ENCODE measurements at places on chromosomes 3 and 15.

DNA sequence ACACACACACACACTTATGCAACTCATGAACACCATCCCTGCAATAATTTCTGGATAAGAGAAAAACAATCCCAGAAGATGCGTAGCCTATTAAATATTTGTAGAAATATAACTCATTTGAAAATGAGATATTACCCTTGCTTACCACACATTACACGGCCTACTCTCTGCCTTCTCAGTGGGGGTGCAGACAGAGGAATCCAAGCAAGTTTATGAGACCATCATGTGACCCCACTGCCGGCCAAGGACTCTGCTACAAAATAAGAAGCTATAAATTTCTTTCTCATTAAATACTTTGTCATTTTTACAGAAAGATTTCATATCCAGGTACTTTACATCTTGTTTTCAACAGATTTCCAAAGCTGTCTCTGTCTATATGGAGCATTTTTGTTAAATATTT lies 286.3 kb downstream of the ZNF385D start:
- no peak for DNase-seq

GRCh38 chr3:183922421-183922820 lies 37.7 kb upstream of the PARL start:
- no peak for DNase-seq

- DNase-seq: no peak
Measured at GRCh38 chr3:159305017-159305416, 503.2 kb downstream of the MFSD1 start.

- DNase-seq: no peak
Measured at GRCh38 chr3:113240841-113241240, 29.5 kb downstream of the BOC start.

GRCh38 chr3:10517627-10518026 lies 12.2 kb upstream of the ATP2B2 start:
- no peak for DNase-seq

GRCh38 chr3:72137865-72138861 lies 353.2 kb upstream of the PROK2 start:
- no peak for DNase-seq

DNA sequence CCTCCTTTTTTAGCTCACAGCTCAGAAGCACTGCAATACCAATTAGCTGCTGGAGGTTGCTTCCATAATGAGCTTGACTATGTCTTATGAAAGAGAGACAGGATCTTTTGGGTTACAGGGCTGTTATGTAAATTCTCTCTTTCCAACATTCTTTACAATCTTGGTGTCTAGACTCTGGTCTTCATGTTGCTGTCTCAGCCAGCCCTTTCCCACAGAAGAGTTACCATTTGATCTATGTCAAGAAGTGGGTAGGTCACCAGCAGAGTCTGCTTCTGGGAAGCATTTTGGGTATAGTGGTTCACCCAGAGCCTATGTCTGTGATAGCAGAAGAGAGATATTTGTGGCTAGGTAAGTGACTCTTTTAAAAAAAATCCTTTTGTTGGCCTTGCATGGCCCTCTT lies 234.5 kb downstream of the SATB1 start:
- no peak for DNase-seq

- DNase-seq: no peak
Measured at GRCh38 chr3:136772709-136773108, 20.5 kb upstream of the STAG1 start.

- DNase-seq: no peak
Measured at GRCh38 chr15:82750831-82751180, 41.1 kb upstream of the AP3B2 start.

GRCh38 chr3:195790901-195791300 lies 20.8 kb downstream of the MUC4 start:
- DNase-seq: no peak

- DNase-seq: no peak
Measured at GRCh38 chr3:56621681-56622080, 61.4 kb downstream of the TASOR start.

DNA sequence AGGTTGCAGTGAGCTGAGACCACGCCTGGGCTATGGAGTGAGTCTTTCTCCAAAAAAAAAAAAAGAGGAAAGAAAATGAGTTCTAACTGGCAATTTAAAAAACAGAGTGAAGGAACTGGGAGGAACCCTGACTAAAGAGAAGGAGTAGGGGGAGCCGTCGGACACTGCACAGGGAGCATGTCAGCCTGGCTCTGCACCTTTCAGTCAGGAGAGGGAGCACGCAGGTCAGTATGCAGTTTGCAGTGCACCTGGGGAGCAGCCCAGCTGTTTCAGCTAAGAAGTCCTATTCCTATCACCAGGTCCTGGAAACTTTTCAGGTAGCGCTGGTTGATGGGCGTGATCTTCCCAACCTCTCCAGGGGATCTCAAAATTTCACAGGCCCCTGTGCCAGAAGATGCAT lies 14.9 kb upstream of the ZXDC start:
- no peak for DNase-seq

GRCh38 chr3:100463002-100463401 lies 29.4 kb upstream of the TMEM45A start:
- DNase-seq: no peak

GRCh38 chr15:85036716-85037115 lies 55.1 kb downstream of the PDE8A start:
- DNase-seq: no peak

- DNase-seq: no peak
Measured at GRCh38 chr3:66229931-66230330, 9.1 kb downstream of the SLC25A26 start.

- no peak for DNase-seq
Measured at GRCh38 chr3:152287898-152288576, 19.3 kb downstream of the MBNL1 start.

DNA sequence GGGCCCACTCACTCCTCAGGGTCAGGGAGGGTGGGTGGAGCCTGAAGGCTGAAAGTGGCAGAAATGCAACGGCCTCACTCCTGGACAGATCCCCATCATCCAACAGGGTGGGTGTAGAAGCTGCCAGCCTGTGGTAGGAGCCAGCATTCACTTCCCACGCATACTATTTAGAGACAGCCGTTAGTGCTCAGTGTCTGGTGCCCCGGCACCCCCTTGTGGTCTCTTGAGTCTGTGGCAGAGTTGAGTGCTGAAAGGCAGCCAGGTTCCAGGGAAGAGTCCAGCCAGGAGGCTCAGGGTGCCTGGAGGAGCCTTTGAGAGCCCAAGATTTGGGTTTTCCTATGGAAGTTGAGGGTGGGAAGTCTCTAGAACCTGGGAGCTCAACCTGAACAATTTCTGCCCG lies 2.1 kb upstream of the GNAT1 start:
- DNase-seq: no peak

DNA sequence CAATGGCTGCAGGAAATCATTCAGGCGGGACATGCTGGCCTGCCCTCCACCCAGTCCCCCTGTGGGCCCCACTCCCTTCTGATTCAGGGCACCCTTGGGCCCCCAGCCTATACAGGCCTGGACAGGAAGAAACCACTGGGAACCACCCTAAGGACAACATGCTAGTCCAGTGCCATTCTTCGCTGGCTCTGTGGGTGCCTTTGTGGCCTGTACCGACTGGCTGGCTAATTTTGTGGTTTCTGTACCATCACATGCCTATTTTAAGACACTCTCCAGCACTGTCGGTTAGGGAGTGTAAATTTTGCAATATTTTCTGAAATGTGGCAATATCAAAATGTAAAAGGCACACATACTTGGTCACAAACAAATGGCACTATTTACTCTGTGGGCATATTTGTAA lies 61.4 kb upstream of the POLG start:
- DNase-seq: no peak

DNA sequence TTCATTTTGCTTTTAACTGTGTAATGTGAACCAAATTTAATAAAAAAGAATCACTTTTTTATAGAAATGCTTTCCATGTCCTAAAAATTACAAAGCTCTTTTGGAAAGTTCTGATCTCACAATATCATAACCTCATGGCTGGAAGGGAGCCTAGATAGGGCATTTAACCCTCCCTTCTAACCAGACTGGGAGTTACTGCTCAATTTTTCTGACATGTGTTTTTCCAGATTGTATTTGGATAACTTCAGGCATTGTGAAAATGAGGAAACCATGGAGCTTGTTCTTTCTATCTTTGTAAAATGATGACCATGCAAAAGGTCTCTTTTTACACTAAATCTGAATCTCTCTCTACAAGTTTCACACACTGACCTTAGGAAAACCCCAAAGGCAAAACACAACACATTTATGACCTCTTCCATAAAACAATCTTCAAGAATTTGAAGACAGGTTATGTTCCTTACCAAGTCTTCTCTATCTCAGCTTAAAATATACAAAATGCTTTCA lies 508.8 kb downstream of the DIPK2A start:
- DNase-seq: no peak

- DNase-seq: no peak
Measured at GRCh38 chr3:143977341-143978262, 6.0 kb downstream of the DIPK2A start.

- no peak for DNase-seq
Measured at GRCh38 chr3:109098079-109098644, 19.8 kb downstream of the MORC1 start.

- DNase-seq: no peak
Measured at GRCh38 chr15:41940441-41940857, 31.9 kb downstream of the EHD4 start.

- DNase-seq: no peak
Measured at GRCh38 chr3:71416876-71417275, 166.7 kb downstream of the FOXP1 start.

DNA sequence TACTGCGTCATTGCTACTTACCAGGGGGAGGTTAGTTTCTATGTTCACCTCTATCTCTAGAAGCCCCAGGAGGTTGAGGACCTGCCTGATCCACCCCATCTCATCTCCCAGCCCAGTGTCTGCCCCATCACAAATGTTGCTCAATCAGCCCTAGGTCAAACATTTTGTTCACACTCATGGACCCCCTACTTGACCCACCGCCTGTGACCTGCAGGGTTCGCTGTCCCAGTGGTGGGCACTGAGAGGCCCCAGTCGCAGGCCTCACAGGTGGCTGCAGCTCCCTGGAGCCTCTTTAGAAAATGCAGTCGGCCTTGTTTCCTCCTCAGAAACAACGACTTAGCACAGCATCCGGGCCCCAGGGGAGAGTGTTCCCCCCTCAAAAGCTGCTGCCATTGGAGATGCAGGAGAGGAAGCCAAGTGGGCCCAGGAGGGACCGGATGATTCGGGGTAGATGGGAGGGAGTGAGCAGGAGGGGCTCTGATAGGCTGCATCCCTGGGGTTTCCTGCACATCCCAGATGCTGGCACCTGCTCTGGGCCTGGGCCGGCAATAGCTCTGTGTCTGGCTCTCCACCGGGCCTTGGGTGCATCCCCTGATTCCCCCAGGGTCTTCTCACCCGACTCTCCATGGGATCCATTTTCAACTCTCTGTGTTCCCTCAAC lies 18.4 kb upstream of the INSYN1 start:
- DNase-seq: no peak

- no peak for DNase-seq
Measured at GRCh38 chr15:99264125-99264524, 12.8 kb downstream of the LRRC28 start.

DNA sequence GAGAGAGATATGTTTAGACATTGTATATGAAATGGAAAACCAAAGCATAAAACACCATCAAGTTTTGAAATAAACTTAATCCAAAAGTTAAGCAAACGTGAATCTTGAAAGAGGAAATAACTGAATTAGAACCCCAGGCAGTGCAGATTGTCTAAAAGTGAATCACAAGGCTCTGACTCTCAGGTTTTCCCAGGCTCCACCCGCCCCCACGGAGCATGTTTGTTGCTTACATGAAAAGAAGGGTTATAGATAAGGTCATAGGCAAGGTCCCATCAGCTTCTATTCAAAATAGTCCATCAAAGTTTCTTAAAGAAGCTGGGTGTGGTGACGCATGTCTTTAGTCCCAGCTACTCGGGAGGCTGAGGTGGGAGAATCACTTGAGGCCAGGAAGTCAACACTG lies 29.0 kb upstream of the SLMAP start:
- no peak for DNase-seq

- DNase-seq: no peak
Measured at GRCh38 chr15:39181940-39182339, 398.9 kb upstream of the THBS1 start.
